Activated CD4-positive, CD25-positive, alpha-beta regulatory T cell treated with anti-CD3 and anti-CD28 coated beads, Interleukin-2, amount 50 U/mL, for 24 hours (primary cell): ENCODE measurements at places on chromosomes 3 and 15.

- no peak for ATAC-seq
Observed at GRCh38 chr3:171871392-171872274, 28.5 kb downstream of the TMEM212 start.

DNA sequence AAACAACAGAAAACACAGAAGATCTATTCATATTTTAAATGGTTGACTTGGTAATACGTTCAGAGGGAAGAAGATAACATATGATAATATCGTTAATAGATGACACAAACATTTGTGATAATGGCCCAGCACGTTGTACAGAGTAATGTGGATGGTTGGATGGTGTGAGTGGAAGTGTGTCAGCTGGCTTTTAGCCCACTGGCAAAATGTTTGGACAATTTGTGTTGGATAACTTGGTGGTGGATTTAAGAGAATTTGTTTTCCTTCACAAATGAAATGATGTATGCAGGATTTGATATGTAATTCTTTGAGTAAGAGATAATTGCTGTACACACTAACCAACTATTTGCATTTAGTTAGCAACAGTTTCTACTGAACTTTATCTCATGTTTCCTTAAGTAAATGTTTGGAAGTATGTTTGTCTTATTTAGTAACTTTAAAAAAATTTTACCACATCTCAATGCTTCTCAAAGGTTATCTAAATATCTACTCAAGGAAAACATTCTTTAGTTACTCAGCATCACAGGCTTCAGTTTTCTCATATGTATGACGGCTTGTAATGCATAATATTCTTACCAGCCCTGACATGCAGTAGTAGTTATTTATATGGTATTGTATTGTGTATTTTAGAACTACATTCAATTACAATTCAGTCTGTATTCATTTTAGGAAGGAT lies 328.5 kb upstream of the GOLIM4 start:
- ATAC-seq: no peak

DNA sequence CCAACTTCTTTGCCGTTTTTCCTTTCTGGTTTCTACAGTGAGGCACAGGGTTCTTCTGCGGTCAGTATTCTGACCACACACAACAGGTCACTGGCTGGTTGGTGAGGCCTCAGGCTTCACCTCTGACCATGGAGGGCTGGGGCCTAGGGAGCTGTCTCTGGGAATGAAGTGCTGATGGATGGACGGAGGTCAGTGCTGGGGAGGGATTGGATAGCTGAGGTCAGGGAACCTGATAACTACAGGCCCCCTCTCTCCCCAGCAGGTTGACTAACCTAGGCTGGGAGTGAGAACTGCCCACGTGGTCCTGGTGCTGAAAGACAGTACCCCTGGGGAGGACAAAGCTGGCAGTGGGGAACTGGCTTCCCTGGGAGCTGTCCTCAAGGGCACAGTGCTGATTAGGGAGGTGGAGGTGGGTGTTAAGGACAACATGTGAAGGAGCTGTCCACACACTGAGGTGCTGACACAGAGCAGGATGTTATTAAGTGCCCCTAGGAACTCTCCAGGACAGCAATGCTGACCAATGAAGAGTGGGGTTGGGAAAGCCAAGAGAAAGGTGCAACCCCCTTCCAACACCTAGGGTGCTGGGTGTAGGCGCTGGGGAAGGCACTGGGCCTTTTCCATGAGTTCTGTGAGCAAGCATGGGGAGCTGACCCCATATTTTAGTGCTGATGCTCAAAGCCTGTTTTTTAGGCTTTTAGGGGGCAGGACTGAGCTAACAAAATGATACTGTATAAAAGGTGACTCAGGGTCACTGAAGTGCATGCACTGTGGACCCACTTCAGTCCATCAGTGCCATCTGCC lies 45.2 kb downstream of the ATP2B2 start:
- ATAC-seq: peak; percentile 46

DNA sequence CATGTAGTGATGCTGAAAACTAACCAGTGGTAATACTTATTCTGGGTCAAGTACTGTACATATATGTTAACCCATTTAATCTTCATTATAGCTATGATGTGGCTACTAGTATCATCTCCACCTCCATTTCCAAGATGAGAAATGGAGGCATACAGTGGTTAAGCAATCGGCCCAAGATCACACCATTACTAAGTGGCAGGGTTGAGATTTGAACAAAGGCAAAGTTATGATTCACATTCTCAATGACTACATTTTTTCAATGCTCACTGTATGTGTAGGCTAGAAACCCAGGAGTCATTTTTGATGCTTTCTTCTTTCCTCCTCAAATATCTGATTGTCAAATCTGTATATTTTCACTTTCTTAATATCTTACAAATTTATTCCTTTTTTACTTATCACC lies 30.2 kb downstream of the ABI3BP start:
- ATAC-seq: no peak

DNA sequence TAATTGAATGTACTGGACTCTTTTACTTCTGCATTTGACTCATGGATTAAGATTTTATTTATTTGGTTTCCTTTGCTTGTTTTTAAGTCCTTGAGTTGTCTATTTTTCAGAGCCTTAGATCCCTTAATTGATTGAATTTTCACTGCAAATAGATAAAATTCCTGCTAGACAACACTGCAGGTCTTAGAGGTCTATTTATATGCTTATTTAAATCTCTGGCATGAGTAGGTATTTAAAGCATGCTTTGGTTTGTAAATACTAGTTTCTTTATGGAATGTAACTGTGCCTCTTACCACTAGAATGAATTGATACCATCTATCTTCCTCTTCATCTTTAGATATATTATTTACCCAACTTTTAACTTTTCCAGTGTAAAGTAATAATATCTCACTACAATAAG lies 20.0 kb downstream of the PLSCR5 start:
- no peak for ATAC-seq

DNA sequence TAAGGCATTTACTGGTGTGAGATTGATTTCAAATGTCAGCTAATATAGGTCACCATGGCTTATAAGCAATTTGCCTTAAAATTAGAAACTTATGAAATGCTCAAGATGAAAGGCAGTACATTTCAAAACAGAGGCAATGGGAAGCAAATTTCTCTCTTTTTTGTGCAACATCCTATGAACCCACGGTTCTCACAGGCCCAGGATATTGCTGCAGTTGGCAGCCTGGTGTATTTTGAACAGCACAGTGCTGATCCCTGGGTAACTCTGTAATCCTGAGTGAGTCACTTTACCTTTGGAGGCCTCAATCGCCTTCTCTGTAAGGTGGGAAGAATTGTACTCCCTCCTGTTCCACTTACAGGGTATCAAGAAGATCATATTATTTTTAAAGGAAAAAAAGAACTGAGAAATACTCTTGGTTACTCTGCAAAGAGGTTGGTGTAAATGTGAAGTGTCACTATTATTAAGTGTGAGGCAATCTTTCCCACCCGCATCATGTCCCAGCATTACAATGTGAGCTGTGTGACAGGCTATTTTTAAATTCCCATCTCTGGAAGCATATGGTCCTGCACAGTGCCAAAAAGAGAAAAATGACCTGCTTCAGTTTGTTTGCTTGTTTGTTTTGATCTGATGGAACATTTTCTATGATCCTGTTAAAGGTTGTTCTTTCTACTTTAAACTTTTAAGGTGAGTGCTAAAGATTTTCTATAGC lies 190.1 kb upstream of the LPP start:
- no peak for ATAC-seq

GRCh38 chr15:34754171-34754601 lies 612 bp downstream of the GJD2 start:
- no peak for ATAC-seq

DNA sequence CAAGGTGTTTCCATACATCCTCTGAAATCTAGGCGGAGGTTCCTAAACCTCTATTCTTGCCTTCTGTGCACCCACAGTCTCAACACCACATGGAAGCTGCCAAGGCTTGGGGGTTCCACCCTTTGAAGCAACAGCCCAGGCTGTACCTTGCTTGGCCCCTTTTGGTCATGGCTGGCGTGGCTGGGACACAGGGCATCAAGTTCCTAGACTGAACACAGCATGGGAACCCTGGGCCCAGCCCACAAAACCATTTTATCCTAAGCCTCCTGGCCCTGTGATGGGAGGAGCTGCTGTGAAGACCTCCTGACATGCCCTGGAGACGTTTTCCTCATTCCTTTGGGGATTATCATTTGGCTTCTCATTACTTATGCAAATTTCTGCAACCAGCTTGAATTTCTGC lies 739.0 kb upstream of the NECTIN3 start:
- no peak for ATAC-seq

DNA sequence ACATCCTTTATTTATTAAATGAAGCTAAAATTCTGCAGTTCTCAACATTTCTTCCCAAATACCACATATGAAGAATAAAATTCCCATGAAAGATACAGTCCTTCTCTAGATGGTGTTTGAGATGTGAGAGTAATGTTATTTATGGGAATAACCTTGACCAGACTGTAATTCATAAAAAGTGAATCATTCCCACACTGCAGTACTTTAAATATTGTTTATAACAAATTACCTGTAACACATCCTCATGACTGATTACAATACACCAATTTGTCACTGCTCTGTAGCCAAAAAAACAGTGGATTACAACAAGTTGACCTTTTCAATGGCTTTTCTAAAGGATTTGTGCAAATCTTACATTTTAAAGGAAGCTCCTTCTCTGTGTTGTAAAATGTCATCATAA lies 651.3 kb downstream of the NSUN3 start:
- no peak for ATAC-seq

DNA sequence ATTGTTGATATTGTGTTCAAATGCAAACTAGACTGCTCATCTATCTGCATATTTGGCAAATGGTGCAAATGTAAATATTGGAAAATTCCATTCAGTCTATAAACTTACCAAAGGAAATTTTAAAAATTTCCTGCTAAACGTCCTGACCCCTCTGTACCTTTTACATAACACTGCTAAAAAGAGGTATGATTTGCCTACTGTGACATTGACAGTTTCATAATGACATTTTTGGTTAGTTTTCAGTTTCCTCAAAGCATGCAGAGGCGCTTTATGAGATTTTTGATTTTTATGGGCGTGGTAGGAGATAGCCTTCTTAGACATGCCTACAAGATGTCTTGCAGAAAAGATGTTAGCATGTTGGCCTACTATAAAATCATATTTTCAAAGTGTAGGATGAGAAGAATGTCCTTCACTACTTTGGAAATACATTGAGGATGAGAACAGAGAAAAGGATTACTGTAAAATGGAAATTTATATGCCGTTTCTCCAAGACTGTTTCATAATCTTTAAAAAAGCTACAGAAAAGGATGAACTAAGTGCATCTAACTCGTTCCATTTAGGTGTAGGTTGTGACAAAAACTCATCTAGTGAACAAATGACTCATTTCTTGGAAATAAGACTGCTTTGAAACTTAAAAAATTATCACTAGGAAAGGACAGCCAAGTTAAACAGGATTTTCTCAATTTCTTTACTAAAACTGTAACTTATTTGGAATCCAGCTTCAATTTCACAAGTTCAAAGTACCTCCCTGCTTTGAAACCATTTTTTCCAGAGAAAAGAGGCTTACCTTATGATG lies 14.5 kb upstream of the ISLR start:
- ATAC-seq: no peak

DNA sequence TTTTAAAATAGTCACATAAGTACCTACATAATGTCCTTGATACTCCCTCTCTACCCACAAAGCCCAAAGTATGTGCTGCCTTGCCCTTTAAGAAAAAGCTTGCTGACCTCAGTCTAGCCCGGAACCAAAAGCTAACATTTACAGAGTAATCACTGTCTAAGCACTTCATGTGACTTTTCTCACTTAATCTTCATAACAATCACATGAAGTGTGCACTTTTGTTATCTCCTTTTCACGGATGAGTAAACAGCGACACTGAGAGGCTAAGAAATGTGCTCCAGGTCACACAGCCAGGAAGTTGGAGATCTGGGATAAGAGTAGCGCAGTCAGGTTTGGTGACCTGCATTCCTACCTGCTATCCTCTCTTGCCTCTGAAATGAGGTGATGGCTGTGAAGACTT lies 194.0 kb downstream of the ITPR1 start:
- ATAC-seq: no peak

DNA sequence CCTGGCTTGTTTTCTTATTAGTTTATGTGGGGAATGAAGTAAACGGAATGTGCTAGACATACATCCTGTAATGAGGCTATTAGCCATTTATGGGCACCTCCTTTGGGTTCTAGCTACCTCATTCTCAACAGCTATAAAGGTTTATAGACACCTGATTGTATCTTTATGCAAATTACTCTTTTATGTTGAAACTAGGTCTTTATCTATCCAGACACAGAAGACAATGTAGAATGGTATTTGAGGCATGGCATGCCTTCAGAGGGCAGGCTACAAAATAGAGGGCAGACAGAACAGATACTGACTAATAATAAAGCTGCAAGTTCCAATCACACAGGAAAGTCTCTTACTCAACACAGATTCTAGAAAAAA lies 27.1 kb downstream of the TBC1D2B start:
- no peak for ATAC-seq

GRCh38 chr15:67013696-67014095 lies 51.7 kb upstream of the SMAD3 start:
- ATAC-seq: no peak

GRCh38 chr3:152331018-152331541 lies 62.4 kb downstream of the MBNL1 start:
- peak; percentile 44 for ATAC-seq

GRCh38 chr3:49717959-49718857 lies 1.3 kb downstream of the AMIGO3 start:
- no peak for ATAC-seq

- no peak for ATAC-seq
Observed at GRCh38 chr15:100891307-100892012, 11.8 kb downstream of the ALDH1A3 start.

DNA sequence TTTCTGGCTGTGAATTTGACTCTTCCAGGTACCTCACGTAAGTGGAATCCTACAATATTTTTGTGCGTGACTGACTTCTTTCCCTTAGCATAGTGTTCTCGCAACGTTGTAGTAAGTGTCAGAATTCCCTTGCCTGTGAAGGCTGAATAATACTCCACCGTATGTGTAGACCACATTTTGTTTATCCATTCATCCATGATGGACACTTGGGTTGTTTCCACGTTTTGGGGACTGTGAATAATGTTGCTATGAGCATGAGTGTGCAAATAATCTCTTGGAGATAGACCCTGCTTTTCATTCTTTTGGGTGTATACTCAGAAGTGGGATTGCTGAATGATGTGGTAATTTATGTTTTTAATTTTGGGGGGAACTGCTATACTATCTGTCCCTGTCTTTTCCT lies 82.2 kb downstream of the APBA2 start:
- ATAC-seq: no peak

- no peak for ATAC-seq
Observed at GRCh38 chr3:189169728-189170127, 2.0 kb upstream of the TPRG1 start.

GRCh38 chr3:168615493-168616020 lies 519.8 kb upstream of the GOLIM4 start:
- ATAC-seq: no peak
